Ammon's horn (tissue), 1 donor: ENCODE measurements at places on chromosomes 12 and 14.

DNA sequence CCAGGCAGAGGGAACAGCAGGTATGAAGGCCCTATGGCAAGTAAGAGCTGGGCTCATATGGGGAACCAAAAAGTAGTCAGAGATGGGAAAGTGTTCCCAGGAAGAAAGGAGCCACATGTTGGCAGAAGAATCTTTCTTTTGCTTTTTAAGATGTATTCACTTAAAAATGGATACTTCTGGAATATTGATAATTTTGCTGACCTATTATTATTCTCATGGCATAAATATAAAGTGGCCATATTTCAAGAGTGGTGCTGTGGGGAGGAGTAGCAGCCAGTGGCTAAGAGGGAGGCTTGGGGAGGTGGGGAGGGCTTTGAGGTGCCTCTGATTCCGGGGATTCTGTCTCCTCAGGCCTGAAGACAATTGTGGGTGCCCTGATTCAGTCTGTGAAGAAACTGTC, 108.2 kb downstream of the SCN8A start:
- DNase-seq: no peak

- no peak for DNase-seq
Measured at GRCh38 chr14:90966493-90966892, 93.9 kb downstream of the RPS6KA5 start.

- DNase-seq: peak; percentile 45
Measured at GRCh38 chr14:72270147-72270727, 338.0 kb downstream of the RGS6 start.

DNA sequence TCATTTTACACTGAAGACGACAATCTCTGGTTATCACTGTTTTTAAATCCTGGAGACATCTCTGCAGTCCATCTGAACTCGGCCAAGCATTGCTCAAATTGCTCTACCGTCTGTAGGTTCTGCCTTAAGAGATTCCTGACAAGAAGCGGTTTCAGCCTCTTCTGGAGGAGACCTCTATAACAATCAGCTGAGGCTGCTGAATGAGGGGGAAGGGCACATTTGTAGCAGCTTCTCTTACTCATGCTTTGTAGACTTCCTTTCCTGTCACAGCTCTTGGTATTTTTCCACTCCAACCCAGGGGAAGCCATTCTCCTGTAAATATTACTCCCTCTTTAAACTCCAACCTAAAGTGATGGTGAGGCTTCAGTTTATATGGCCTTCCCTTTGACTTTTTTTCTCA, 3.0 kb downstream of the ARG2 start:
- peak; percentile 76 for DNase-seq

- no peak for DNase-seq
Measured at GRCh38 chr12:103523771-103524170, 28.0 kb upstream of the C12orf42 start.

DNA sequence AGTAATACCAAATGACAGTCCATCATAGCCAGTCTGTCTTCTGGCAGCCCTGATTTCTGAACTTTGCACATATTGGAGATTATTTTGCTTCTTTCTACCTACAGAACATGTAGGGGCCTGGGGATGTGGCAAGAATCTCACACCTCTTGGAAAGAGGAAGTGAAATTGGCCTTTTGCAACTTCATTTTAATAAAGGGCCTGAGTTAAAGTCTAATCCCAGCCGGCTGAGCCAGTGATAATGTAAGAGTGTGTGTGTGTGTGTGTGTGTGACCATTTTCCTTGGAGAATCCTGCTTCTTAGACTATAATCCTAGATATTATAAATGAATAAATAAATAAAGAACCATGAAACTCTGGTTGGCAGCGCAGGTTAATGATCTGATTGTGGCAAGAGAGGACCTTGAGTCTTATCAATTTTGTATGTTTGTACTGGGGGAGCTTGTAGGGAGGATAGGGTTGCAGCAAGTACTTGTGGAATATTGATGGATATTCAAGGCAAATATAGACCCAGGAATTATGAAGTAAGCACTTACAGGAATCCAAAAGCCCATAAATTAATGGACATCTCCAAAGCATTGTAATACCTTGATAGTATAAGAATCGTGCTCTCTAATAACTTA, 233.2 kb upstream of the AMIGO2 start:
- DNase-seq: no peak

DNA sequence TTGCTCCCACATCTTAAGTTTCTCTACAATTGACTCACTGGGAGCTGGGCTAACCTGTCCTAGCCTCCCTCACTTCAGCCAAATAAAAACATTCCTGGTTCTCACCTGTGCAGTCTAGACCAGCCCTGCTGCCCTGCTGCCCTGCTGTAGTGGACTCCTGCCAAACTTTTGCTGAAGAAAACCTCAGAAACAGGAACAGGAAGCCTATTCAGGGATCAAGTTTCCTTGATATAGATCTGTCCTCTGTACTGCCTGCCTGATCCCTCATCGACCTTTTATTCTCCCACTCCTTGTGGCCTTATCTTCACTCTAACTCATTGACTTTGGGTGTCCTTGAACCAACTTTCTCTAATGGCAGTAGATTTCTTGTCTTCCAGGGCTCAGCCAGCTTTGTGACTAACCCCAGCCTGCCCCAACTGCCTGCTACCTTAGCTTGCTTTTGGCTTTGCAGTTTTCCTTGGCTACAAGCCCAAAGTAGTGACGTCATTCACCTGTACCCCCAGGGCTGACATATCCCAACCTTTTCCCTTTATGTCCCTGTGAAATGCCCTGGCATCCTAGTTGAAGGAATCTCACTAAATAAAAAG, 234.8 kb downstream of the DUSP6 start:
- no peak for DNase-seq

GRCh38 chr14:37600880-37601741, 5.7 kb downstream of the TTC6 start:
- DNase-seq: no peak

- DNase-seq: no peak
Measured at GRCh38 chr14:102731101-102731870, 46.0 kb upstream of the TRAF3 start.

DNA sequence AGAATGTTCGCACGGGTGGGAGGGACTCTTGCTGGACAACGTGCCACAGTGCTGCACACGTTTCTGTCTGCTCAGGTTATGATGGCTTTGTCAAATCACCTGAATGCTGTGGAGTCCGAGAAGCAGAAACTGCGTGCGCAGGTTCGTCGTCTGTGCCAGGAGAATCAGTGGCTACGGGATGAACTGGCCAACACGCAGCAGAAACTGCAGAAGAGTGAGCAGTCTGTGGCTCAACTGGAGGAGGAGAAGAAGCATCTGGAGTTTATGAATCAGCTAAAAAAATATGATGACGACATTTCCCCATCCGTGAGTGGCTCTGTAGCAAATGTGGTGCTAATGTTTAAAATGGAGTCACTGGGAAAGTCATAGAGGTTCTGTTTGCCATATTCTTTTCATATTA, 28.5 kb downstream of the KLC1 start:
- peak; percentile 41 for DNase-seq

GRCh38 chr12:111242184-111242583, 126.7 kb downstream of the PHETA1 start:
- no peak for DNase-seq

- no peak for DNase-seq
Measured at GRCh38 chr14:99602054-99602787, 1.8 kb downstream of the CCDC85C start.

DNA sequence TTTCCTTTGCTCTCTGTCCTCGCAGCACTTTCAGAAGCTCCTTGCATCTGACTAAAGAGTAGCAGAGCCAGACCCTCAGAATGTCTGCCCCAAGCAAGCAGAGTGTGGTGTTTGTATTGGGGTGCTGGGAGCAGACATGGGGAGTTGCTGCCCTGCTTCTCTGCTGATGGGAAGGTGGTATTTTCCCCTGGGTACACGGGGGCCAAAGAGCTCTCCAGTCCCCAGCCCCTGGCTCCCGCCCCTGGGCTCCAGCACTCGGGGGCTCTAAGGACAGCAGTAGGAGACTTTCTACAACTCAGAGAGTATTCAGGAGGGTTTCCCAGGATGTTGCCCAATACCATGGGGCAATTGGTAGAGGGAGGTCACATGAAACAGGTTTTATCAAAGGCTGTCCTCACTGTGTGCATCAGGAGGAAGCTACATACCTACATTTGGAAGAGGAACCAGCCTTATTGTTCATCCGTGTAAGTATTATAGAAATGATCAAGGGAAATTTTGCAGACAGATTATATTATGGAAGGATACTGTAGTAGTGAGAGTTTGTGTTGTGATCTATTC, 50.3 kb downstream of the DAD1 start:
- DNase-seq: no peak

- DNase-seq: peak; percentile 73
Measured at GRCh38 chr12:123055281-123055766, 74.8 kb downstream of the ARL6IP4 start.

DNA sequence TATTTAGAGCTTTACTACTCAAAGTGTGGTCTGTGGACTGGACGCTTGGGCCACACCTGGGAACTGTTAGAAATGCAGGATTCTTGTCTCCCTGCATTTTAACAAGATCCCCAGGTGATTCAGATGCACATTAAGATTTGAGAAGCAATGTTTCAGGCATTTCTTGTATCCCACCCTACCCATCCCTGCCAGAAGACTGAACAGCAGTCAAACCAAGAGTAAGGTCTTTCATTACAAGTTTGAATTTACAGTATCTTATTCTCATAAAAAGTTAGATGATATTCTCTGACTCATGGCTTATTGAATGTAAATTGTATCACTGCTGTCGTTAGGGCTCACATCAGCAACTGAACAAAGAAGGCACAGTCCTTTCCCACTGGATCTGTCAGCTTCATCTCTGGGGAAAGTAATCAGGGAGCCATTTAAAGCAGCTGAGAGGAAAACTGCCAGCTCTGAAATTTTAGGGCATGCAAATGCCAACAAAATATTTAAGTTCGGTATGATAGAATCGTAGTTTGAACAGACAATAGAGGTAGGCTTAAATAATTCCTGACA, 141.1 kb downstream of the AKAP6 start:
- DNase-seq: peak; percentile 56

- DNase-seq: no peak
Measured at GRCh38 chr14:68844210-68844545, 51.3 kb upstream of the ZFP36L1 start.

GRCh38 chr12:304805-305204, 42.2 kb upstream of the SLC6A13 start:
- no peak for DNase-seq

GRCh38 chr12:114903083-114903691, 219.2 kb upstream of the TBX3 start:
- no peak for DNase-seq

- no peak for DNase-seq
Measured at GRCh38 chr14:91327250-91327595, 82.7 kb upstream of the GPR68 start.
